SIG-M5 (cell line): ENCODE measurements at places on chromosomes 5 and 9.
A peak's percentile ranks its signal among the peaks of the same experiment; 100 is the strongest.

DNA sequence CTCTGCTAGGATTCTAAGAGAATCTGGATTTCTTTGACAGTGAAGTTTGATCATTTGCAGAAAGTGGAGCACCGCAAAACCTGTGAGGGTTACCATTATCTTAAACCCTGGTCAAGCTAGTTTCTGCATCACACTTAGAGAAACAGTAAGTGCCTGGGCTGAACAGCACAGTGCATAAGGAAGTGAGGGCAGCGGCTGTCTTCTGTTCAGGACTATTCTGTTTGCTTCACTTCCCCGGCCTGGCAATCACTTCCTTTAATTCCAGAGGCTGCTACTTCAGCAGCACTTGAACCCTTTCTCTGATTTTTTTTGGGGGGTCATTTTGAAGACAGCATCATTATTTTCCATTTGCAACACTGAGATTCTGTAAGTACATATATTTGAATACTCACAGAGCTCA is 32.0 kb downstream of the SEMA6A start:
- no peak for DNase-seq

DNA sequence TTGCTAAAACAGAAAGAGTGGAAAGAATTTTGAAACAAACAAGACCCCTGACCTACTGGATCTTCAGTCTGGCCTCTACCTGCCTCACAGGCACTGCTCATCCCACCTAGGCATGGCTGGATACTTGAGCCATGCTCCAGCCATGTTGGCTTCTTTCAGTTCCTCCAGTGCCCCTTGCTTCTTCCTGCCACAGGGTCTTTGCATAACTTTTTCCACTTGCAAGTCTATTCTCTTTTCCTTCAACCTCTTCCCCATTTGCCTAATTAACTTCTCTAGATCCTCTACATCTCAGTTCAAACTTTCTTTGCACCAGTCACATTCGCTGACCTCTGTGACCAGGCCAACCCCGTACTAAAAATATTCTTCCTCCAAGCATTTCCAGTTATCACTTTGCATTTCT is 50.4 kb downstream of the STARD4 start:
- DNase-seq: no peak

DNA sequence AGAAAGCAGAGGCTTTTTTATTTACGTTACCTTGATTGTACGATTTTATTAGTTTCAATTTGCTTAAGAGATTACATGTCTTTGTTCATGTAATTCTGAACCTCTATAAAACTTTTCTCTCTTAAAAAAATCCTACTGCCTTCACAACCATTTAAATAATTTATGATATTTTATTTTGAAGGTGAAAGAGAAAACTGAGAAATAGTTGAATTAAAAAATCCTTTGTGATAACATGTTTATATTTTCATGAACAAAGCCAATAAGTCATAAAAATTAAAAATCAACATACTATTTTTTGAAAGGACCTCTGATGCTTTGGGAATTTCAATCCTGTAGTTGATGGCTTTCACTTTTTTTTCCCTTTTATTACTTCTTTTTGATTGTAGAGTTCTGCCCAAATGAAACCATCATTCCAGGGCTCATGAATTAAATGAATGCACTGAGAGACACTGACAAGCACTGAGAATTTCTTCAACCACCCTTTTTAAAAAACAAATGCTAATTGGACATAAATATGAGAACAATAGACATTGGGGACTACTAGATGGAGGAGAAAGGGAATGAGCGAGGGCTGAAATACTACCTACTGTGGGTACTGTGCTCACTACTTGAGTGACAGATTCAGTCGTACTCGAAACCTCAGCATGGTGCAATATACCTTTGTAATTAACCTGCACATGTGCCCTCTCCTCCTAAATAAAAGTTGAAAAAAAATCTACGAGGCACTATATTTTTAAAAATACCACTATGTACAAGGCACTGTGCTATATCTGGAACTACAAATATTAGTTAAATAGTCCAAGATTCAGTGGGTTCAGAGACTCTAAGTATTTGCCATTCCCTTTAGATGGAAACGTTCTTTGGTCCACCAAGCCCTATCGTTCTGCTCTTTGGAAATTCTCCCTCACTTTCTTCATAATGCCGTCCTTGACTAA is 5.9 kb downstream of the CDKN2A start:
- DNase-seq: no peak

- DNase-seq: no peak
Observed at GRCh38 chr5:35067985-35068384, 20.2 kb upstream of the AGXT2 start.

GRCh38 chr9:37156781-37157356 is 36.5 kb downstream of the ZCCHC7 start:
- DNase-seq: no peak

- no peak for DNase-seq
Observed at GRCh38 chr5:91928754-91929521, 545.8 kb upstream of the ARRDC3 start.

- DNase-seq: peak; percentile 24
Observed at GRCh38 chr5:132103332-132103951, 29.9 kb downstream of the CSF2 start.

- DNase-seq: no peak
Observed at GRCh38 chr5:72063219-72063819, 44.0 kb upstream of the MAP1B start.

DNA sequence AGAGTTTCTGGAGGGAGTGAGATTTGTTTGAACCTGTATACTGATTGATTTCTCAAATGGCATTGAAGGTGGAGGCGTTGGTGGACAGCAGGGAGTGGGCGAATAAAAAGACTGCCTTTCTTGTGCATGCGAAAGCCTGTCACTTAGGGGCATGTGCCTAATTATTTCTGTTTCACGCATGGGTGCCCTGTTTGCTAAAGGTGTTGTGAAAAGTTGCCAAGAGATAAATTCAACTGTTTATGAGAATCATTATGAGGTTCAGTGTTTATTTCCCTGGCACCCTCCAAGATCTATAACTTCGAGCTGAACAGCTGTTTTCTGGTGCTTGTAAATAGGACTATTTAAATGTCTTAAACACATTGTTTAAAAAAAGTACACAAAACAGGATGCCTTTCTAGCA is 67.4 kb upstream of the DMRTA1 start:
- no peak for DNase-seq

GRCh38 chr5:58326022-58326421 is 133.9 kb downstream of the PLK2 start:
- DNase-seq: no peak

DNA sequence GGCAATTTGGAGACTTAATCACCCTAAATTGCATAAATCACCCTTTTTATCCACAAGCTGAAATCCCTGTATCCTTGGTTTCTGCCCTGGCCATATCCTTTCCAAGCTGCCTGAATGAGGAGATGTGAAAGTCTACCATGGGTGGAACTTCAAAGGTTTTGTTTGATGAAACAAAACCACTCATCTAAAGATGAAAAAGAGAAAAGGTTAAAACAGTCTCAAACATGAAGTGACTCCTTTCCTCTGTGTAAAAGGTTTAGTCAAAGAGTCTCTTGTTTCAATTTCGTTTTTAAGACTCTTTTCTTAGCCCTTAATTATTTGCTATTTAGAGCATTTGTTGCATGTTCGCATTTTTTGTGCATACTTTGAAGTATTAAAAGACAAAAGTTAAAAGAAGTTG is 11.2 kb downstream of the SLC45A2 start:
- DNase-seq: no peak

- DNase-seq: no peak
Observed at GRCh38 chr9:133685653-133686609, 49.8 kb downstream of the DBH start.

DNA sequence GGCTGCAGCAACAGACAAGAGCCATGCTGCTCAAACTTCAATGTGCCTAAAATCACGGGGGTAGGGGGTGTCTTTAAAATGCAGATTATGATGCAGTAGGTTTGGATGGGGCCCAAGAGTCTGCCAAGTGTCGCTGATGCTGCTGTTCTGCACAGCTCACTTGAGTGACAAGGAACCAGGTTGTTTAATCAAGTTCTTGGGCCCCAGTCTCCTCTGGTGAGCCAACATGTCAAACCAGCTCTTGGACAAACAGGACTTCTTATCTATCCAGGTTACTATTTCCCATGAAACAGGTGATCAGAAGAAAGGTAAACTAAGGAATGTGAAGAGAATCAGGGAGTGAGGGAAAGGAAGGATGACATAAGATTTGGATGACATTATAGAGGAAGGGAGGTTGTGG is 78.0 kb downstream of the APBA1 start:
- DNase-seq: no peak

GRCh38 chr9:27602954-27603353 is 29.7 kb upstream of the C9orf72 start:
- no peak for DNase-seq

DNA sequence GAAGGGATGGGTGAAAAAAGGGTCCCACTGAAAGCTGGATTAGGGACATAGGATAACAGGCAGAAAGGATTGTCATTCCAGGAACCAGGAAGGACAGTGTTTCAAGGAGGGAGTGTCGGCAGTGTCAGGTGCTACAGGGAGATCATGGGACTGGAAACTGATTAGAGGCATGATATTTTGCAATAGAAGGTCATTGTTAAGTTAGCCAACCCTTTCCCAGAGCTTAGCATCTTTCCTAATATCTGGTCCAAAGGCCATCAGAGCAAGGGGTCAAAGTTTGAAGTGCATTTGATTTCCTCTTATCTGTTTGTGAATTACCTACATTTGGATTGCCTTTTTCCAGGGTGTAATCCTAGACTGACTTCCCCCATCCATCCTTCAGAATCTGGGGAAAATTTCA is 91.3 kb downstream of the DOCK2 start:
- no peak for DNase-seq

GRCh38 chr9:99931155-99931840 is 24.8 kb downstream of the STX17 start:
- DNase-seq: no peak

DNA sequence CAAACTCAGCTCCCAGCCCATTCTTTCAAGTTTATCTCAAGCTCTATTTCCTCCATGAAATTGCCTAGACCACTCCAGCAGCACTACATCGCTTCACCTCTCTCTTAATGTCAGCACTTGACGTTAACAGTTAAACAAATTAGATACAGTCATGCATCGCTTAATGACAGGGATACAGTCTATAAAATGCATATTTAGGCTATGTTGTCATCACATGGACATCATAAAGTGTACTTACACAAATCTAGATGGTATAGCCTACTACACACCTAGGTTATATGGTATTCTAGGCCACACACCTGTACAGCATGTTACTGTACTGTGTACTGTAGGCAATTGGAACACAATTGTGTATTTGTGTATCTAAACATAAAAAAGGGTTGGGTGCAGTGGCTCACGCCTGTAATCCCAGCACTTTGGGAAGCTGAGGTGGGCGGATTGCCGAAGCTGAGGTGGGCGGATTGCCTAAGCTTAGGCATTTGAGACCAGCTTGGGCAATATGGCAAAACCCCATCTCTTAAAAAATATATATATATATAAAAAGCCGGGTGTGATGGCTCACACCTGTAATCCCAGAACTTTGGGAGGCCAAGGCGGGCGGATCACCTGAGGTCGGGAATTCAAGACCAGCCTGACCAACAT is 13.4 kb upstream of the PCSK5 start:
- no peak for DNase-seq

DNA sequence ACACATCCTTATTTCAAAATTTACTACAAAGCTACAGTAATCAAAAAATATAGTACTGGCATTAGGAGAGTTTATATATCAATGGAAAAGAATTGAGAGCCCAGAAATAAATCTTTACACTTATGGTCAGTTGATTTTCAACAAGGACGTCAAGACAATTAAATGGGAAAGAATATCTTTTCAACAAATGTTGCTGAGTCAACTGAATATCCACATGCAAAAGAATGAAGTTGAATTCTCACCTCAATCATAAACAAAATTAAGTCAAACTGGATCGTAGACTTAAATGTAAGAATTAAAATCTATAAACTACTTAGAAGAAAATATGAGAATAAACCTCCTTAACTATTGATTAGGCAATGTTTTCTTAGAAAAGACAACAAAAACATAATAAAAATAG is 61.5 kb upstream of the PRR16 start:
- no peak for DNase-seq
